Substantia nigra (tissue), 51 donors: ENCODE measurements at places on chromosomes 11 and 22.

DNA sequence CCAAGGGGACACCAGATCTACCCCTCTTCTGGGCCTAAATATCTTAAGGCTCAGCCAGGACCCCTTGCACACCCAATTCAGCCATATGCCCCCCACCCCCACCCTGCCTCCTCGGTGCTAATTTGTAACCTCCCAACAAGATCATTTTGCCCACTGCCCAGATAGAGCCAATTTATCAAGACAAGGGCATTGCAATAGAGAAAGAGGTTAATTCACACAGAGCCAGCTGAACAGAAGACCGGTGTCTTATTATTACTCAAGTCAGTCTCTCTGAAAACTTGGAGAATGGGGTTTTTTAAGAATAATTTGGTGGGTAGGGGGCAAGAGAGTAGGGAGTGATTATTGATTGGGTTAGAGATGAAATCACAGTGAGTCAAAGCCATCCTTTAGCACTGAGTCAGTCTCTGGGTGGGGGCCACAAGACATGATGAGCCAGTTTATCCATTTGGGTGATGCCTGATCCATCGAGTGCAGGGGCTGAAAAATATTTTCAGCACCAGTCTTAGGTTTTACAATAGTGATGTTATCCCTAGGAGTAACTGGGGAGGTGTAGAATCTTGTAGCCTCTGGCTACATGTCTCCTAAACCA lies 9.9 kb upstream of the CAPN5 start:
- DNase-seq, result no peak

- no peak for DNase-seq
These were observed 128.1 kb upstream of the LDLRAD3 start for GRCh38 chr11:35815556-35816315.

DNA sequence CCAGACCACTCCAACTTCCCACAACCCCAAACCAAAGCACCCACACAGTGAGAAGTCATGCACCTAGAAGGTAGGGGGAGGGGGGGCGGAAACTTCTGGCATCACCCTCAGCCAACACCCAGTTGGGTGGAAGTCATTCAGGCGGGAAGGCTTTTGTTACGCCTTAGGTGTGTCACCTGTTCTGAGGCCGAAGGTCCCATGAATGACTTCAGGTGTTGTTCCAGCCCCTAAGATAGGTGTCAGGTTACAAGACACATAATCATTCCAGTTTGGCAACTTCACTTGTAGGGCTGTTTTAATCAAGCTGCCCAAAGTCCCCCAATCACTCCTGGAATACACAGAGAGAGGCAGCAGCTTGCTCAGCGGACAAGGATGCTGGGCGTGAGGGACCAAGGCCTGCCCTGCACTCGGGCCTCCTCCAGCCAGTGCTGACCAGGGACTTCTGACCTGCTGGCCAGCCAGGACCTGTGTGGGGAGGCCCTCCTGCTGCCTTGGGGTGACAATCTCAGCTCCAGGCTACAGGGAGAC lies at the start of gene TMPRSS4:
TMPRSS4 (plus strand) TSS at position 325 of the 528 bp plus-strand sequence. CDS start 225 bp downstream, outside the sequence.
- no peak for DNase-seq

DNA sequence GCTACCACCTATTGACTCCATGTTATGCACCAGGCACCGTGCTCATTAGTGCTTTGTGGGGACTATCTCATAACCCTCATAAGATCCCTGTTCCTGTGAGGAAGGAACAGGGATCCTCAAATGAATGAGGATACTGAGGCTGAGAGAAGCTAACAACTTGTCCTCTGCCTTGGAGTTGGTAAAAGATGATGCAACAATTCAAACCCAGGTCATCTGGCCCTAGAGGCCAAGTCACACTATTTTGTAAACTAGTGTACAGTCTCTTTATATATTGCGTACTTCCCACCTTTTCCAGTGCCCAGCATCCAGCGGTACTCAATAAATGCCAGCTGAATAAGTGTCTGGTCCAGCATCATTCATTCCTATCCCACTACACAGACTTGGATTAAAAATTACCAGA lies 92.6 kb downstream of the RCN1 start:
- DNase-seq, result no peak

- no peak for DNase-seq
These were observed 51.5 kb downstream of the NEU3 start for GRCh38 chr11:75040167-75040770.

- DNase-seq, result no peak
These were observed 7.1 kb downstream of the MS4A6E start for GRCh38 chr11:60334005-60334620.

DNA sequence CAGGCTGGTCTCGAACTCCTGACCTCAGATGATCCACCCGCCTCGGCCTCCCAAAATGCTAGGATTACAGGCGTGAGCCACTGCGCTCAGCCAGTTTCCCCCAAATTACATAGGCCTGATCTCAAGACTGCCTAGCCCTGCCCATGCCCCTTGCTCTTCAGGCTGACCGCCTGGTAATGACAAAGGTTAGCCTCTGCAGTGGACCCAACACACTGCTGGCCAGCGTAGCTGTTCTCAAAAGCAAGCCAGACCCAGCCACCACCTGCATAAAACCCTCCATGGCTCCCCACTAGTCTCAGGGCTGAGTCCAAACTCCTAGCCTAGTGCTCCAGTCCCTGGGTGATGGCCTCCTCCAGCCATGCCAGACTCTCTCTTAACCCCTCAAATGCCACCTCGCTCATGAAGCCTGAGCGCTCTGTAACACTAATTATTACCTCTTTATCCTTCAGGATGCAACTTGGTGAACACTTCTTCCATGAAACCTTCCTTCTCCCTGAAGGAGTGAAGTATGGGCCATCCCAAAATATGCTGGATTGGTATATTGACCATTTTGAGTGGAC lies 836 bp upstream of the RSPH14 start:
- no peak for DNase-seq

- DNase-seq, result no peak
These were observed 77.5 kb upstream of the BID start for GRCh38 chr22:17851759-17852158.

DNA sequence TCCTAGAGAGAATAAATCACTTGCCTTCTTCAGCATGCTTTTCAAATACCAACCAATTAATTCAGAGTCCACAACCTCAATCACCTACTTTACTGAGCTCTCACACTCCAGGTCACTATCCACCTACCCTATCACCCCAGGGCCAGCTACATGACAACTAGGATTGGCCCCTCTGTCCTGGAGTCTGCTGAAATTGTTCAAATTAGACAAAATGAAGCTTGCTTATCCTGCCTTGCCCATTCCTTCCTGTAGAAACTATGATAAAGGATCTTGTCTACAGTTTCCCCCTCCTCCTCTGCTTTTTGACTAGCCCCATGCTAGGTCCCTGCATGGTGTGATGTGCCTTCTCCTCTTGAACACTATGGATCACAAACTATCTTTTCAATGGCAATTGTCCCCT lies 94.5 kb downstream of the JRKL start:
- DNase-seq, result no peak

GRCh38 chr22:49694462-49695260 lies 133.0 kb downstream of the BRD1 start:
- DNase-seq, result no peak

DNA sequence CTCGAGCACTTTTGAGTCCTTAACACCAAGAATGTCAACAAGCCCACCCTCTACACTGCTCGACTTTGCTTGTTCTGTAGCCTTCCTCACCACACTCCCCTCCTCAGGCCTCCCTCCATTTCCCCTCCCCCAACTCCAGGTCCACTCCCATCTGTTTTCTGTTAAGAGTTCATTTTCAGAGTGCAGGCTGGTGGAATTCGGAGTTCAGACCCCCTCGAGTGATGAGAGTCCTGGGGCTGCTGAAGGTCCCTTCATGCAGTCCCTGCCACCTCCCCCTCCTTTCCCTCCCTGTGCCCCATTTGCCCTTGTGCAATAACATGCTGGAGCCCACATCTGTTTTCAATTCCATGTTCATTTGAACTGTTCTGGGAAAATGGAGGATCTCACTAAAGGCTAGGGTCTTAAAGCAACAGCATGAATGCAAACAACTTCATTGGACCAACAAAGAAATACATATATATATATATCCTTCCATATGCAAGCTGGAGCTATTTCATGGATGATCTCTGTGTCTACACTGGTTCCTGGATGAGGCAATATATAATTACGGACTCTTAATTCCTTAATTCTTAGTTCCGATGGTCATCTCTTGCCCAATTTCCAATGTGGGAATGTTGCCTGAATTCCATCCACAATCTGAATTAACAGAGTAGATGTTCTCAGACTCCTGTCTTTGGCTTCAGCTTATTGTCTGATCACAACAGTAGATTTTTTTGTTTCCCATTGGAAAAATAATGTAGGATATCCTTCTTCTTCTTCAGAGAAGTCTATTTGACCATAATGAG lies 340.4 kb downstream of the ETS1 start:
- no peak for DNase-seq

- DNase-seq, result peak; percentile 7
These were observed 5.2 kb downstream of the MAML2 start for GRCh38 chr11:96337541-96338431.

DNA sequence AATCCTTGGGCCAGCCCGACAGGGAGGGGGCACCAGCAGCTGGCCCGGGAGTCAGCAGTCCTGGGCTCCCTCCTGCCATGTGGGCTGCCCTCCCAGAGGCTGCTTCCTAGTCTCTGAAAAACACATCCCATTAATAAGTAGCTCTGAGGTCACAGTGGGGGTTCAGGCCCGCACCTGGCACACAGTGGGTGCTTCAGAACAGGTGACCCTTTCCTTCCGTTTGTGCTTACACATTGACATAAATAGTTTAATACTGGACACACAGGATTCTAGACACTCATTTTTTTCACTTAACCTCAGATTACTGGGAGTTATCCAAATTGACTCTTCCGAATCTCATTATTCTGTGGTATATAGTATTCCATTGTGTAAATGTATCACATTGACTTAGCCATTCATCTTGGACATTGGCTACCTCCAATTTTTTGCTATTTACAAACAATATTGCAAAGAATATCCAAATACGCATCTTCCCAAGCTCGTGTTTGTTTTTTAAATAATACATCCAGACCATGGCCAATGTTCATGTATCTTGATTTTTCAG lies 474 bp upstream of the CHADL start:
- no peak for DNase-seq

DNA sequence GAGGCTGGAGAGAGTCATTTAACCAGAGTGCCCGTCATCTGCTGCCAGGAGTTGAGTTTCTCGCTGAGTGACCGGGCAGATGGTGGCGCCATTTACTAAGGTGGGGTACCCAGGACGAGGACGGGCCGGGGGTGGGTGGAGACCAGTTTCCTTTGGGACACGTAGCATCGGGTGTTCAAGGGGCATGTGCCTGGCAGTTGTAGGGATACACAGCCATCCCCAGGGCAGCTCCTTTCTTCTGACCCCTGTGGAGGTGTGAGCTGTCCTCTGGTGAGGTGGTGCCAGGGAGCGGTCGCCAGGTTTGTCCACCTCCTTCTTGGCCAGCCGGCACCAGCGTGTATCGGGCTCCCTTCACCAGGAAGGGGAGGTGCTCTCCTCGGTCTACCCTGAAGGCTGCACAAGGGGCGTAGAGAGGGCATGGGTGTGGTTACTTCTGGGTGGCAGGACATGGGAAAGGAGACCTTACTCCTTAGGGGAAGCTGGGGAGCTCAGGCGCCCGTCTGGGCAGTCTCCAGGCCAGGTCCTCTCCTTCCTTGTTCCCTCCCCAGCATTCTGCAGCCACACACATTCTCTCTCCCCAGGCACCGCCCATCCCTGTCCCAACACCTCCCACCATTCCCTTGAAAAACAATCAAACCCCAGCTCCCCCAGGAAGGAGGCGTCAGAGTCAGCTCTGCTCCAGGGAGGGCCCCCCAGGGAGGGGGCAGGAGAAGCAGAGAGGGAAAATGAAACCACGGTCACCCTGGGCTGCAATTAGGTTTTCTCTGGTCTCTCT lies 10.3 kb upstream of the MB start:
- peak; percentile 12 for DNase-seq

DNA sequence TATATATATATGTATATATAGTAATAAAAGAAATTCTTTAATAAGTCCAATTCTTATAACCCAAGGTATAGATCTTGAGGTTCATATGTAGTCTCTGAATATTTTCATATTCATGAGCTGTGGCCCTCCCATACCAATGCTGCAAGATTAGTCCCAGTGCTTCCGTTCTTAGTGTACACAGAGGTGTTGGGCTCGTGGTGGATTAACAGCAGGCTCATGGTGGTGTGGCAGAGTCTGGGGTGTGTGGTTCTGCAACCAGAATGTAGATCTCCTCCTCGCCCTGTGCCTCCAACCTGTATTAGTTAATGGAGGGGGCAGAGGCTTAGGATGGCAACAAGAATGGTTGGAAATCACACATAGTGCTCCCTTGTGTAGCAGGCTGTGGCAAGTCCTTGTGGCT lies 16.8 kb downstream of the PRDM10 start:
- DNase-seq, result no peak

DNA sequence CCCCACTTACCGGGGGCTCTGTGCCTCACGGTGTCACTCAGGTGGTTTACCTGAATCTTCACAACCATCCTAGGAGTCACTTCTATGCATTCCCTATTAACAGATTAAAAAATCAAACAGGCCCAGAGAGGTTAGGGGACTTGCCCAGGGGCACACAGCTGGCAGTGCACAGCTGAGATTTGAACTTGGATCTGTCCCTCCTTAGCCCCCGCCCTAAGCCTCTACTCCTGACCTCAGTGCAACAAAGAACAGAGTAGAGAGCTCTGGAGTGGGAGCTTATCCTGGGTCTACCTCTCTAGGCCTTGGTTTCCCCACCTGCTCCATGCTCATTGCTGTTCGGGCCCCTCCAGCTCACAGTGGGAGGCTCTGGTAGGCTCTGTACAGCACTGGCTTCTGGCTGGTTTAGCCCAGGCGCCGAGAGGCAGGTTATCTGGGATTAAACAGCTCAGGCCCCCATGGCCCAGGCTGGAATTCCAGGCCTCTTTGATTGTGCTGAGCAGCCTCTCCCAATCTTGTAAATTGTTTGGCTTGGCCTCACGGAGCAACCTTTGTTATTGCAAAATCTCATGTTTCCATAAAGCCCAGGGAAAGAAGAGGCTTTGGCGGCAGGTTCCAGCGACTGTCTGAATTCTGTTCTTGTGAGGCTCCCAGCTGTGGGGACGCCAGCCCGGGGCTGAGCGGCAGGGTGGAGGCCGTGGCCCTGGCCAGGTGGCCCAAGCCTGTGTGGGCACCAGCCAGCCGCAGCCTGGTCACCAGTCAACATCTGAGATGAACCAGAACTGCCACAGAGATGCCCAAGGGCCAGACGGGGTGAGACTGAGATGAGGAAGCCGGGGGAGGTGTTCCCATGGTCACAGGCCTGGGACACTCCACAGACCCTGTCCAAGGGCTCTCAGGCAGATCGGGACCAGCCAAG lies 28.9 kb upstream of the SHISAL1 start:
- DNase-seq, result no peak

DNA sequence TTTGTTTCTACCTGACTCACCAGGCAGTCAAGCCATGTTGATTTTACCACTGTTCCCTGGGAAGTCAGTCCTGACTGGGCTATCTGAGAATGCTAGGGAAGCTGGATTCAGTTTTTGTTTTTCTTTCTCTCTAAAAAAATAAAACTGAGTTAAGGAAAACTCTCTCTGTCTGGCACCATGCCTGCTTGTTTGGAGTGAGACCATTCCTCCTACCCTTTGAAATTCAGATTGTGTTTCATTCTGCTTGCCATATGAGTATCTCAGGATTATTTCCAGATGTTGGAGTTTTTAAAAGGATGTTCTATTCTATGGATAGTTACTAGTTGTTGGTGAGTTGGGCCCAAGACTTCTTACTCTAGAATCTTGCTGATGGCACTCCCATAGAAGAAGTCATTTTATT lies 1917.0 kb downstream of the LRRC4C start:
- no peak for DNase-seq
